ENCODE measurements at places on chromosomes 3 and 15. TPM values are rescaled to one million over a fixed set of nuclear protein-coding genes. Genes with fewer than 3 reads are reported as not detected.

Gene ASB14
- not detected for total RNA-seq

Gene PLA2G4D
- total RNA-seq: not detected

DNA sequence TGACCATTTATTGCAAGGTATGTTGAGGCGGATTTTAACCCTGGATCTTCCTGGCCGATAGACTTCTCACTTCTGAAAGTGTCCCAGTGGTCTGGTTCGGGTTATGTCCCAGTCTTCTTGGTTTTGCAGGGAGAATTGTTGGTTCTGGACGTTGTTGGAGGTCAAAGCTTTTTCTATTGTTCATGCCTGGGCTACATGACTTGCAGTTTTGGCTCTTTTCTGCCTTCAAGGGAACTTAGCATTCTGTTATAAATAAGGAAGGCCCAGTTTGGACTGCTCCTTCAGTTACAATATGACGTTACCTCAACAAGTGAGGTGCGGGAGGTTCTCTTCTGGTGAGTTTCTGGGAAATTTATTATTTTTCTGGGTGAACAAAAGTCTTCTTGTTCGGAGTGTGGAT, 614.3 kb downstream of the DIPK2A start:
- no peak overlapping the region for H3K27ac ChIP-seq
- no peaks in the 10 kb centered on the region for H3K4me1 ChIP-seq
- no peak for DNase-seq
- H3K4me3 ChIP-seq: no peak overlapping the region

DNA sequence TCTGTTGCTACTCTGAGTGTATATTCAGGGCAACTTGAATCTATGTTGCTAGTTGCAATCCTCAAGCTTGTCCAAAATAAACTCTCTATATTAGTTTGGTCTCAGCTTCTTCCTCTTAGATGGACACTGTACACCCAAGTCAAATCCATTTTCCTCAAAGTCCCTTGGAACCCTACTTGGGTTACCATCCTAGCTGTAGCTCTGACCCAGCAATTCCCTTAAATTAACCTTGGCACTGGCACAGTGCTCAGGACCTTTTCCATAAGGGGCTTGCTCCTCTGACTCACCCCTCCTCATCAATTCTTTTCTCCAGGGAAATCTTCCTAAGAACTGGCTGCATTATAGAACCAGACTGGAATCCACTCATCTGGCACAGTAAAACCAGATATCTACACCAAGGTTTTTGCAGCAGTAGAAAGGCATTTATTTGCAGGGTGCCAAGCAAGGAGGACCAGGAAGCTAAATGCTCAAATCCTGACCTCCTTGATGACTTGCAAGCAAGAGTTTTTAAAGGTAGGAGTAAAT, 44.9 kb upstream of the B3GALNT1 start:
- peaks cover 4% of the 10 kb centered on the region for H3K4me1 ChIP-seq
- H3K27me3 ChIP-seq: no peaks in the 10 kb centered on the region

Gene LRRK1
- total RNA-seq: 20.0 TPM

DNA sequence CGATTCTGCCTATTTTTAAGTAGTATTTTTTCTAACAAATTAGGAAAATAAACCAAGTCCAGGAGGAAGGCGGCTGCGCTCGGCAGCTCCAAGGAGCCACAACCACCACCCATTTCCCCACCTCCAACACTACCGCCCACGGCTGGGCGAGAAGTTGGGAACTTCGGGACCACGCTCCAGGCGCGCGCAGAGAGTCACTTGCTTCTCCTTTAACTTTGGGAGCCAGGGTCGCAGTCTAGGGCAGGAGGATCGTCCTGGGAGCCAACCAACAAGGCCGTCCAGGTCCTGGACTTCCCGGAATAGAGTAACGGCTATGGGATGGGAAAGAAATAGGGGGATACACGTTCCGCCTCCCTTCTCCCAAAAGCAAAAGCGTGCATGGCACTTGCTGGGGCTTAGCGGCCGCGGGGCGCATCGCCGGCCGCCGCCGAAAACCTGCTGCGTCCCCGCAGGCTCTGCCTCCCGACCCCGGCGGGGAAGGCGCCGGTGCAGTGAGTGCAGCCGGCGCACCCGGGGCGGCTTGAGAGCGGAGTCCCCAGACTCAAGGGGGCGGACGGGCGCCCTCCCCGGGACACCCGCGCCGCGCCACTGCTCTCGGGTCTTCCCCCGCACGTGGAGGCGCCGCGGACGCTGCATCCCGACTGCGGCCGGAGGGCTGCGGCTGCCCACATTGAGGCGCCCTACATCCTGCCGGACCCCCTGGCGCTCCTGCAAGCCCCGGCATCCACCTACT, 699 bp downstream of the MEGF11 start:
- H3K36me3 ChIP-seq: no peaks in the 10 kb centered on the region
- H3K4me3 ChIP-seq: peak overlapping the region; percentile 71
- H3K27me3 ChIP-seq: peaks cover 5% of the 10 kb centered on the region
- no peak overlapping the region for H3K27ac ChIP-seq
- DNase-seq: no peak

- no peak within 1 kb of the TSS for H3K4me3 ChIP-seq
- H3K36me3 ChIP-seq: no peaks in the 10 kb centered on the region
- DNase-seq: no peak
- no peaks in the 10 kb centered on the region for H3K27me3 ChIP-seq
These were observed at the start of gene CCR1 for GRCh38 chr3:46208167-46208704. Gene CCR1 (minus strand): TSS chr3:46208313. CDS start chr3:46204313, 4,000 bp downstream.

Gene WNT7A
- not detected for total RNA-seq

DNA sequence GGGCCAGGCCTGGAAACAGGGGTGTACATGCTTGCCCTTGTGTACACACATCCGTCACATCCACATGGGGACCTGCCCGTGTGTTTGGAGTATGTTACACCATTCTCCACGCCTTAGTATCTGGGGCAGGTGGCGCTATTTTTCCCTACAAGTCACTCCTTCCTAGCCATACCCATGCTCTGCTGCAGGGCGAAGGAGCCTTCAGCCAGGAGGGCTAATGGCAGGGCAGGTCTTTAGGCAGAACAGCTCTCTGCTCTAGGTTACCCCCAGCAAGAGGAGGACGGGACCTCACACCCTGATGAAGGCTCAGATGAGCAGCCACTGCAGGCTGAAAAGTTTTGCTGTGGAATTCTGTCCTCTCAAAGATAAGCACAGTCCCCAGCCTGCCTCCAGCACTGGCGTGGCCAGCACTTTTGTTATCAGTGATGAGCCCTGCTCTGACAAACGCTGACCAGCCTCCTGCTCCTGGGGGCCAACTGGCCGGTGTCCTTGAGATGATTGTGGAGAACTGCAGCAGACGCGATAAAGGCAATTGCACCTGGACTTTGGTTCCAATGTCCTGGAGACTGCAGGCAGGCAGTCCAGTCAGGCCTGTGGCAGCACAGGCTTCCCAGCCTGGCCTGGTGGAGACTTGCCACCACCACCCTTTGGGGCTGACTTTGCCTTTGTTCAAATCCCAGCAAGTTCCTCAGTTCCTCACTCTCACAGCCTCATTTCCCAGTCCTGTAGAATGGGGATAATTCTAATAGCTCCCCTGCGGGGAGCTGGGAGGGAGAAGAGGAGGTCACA, 19.8 kb upstream of the PIGZ start:
- H3K36me3 ChIP-seq: no peaks in the 10 kb centered on the region
- no peak overlapping the region for H3K4me3 ChIP-seq
- H3K4me1 ChIP-seq: no peaks in the 10 kb centered on the region
- no peaks in the 10 kb centered on the region for H3K27me3 ChIP-seq

DNA sequence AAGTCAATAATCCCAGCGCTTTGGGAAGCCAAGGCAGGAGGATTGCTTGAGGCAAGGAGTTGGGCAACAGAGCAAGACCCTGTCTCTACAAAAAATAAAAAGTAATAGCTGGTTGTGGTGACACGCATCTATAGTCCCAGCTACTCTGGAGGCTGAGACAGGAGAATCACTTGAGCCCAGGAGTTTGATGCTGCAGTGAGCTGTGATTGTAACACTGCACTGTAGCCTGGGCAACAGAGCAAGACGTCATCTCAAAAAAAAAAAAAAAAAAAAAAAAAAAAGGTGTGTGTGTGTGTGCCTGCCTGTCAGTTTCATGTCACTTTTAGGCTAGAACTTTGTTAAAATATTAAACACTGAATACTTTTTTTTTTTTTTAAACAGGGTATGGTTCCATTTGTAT, 28.4 kb downstream of the DNAJC19 start:
- H3K27me3 ChIP-seq: no peaks in the 10 kb centered on the region
- H3K27ac ChIP-seq: no peak overlapping the region
- no peaks in the 10 kb centered on the region for H3K4me1 ChIP-seq
- peaks cover 1% of the 10 kb centered on the region for H3K36me3 ChIP-seq
- no peak overlapping the region for H3K4me3 ChIP-seq

GRCh38 chr15:85880501-85881190, 85.9 kb upstream of the KLHL25 start:
- no peaks in the 10 kb centered on the region for H3K27me3 ChIP-seq
- H3K4me3 ChIP-seq: no peak overlapping the region
- H3K4me1 ChIP-seq: no peaks in the 10 kb centered on the region
- DNase-seq: no peak
- no peaks in the 10 kb centered on the region for H3K36me3 ChIP-seq

- H3K4me1 ChIP-seq: no peaks in the 10 kb centered on the region
- H3K27ac ChIP-seq: no peak overlapping the region
- H3K4me3 ChIP-seq: no peak overlapping the region
- no peaks in the 10 kb centered on the region for H3K36me3 ChIP-seq
- no peaks in the 10 kb centered on the region for H3K27me3 ChIP-seq
- DNase-seq: no peak
These were observed 109.8 kb upstream of the C3orf80 start for GRCh38 chr3:160115387-160115786.

GRCh38 chr3:162171970-162172369, 675.4 kb downstream of the OTOL1 start:
- no peaks in the 10 kb centered on the region for H3K27me3 ChIP-seq
- H3K4me1 ChIP-seq: peaks cover 1% of the 10 kb centered on the region
- no peak for DNase-seq
- no peak overlapping the region for H3K4me3 ChIP-seq
- H3K27ac ChIP-seq: no peak overlapping the region
- no peaks in the 10 kb centered on the region for H3K36me3 ChIP-seq

GRCh38 chr15:73981761-73982221, 10.3 kb downstream of the STOML1 start:
- no peak for DNase-seq
- H3K4me3 ChIP-seq: no peak overlapping the region
- peak overlapping the region; percentile 88 for H3K27ac ChIP-seq
- no peaks in the 10 kb centered on the region for H3K36me3 ChIP-seq
- no peaks in the 10 kb centered on the region for H3K27me3 ChIP-seq

DNA sequence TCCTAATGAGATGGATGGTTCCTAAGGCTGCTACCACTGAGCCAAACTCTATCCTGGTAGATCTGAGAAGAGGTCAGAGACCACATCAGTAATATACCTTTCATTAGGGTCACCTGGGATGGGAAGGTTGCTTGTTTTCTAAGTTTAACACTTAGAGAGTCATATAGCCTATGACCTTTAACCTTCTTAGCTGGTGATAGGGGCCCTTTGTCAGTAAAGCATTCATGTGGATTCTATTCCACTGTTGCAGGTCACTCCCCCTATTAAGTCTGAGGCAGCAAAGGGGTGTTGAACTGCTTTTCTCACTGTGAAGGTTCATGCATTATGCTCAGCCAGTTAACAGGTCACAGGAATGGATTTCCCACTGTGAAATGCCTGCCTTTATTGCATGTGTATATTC, 6.1 kb upstream of the ZNF609 start:
- no peak overlapping the region for H3K27ac ChIP-seq
- no peaks in the 10 kb centered on the region for H3K36me3 ChIP-seq
- no peaks in the 10 kb centered on the region for H3K4me1 ChIP-seq
- DNase-seq: no peak
- H3K27me3 ChIP-seq: no peaks in the 10 kb centered on the region

Gene GHSR
- not detected for total RNA-seq

Gene STAC
- total RNA-seq: 14.2 TPM

DNA sequence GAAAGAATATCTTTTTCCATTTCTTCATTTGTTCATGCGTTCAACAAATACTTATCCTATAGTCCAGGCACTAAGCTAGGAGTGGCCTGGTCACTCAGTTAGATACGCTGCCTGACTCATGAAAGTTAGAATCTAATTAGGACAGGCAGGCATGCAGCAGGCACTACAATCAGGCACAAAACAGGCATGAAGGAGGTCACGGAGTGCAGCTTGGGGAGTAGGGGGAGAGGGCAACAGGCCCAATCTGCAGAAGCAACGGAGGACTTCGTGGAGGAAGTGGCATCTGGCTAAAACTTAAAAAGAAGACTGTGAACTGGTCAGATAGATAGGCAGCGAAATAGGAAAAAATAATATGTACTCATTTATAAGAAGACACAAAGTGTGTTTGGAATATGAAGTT, 420.9 kb downstream of the MAGI1 start:
- H3K27ac ChIP-seq: no peak overlapping the region
- H3K36me3 ChIP-seq: no peaks in the 10 kb centered on the region
- peaks cover 5% of the 10 kb centered on the region for H3K4me1 ChIP-seq
- H3K27me3 ChIP-seq: no peaks in the 10 kb centered on the region
- no peak overlapping the region for H3K4me3 ChIP-seq
- no peak for DNase-seq

Gene NRROS
- 7.6 TPM for total RNA-seq

DNA sequence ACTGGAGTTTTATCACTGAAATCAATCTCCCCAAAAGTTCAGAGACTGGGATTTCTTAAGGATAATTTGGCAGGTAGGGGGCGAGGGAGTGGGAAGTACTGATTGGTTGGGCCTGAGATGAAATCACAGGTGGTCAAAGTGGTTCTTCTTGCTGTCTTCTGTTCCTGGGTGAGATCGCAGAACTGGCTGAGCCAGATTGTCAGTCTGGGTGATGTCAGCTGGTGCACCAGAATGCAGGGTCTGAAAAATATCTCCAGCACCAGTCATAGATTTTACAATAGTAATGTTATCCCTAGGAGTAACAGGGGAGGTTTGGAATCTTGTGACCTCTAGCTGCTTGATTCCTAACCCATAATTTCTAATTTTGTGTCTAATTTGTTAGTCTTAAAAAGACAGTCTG, 86.7 kb upstream of the SLC25A36 start:
- H3K4me3 ChIP-seq: no peak overlapping the region
- no peak for DNase-seq
- no peaks in the 10 kb centered on the region for H3K4me1 ChIP-seq
- H3K36me3 ChIP-seq: no peaks in the 10 kb centered on the region

Gene RASL12
- 171 TPM for total RNA-seq

- no peaks in the 10 kb centered on the region for H3K27me3 ChIP-seq
- DNase-seq: peak; percentile 90
- H3K27ac ChIP-seq: no peak overlapping the region
- H3K4me3 ChIP-seq: no peak overlapping the region
- H3K4me1 ChIP-seq: no peaks in the 10 kb centered on the region
These were observed 1.1 kb downstream of the ABHD14A start for GRCh38 chr3:51975852-51976549.

Data from aorta (tissue), 5 donors.